Globus pallidus (tissue), 1 donor: ENCODE measurements at places on chromosomes 7 and 10.
A peak's percentile ranks its signal among the peaks of the same experiment; 100 is the strongest.

DNA sequence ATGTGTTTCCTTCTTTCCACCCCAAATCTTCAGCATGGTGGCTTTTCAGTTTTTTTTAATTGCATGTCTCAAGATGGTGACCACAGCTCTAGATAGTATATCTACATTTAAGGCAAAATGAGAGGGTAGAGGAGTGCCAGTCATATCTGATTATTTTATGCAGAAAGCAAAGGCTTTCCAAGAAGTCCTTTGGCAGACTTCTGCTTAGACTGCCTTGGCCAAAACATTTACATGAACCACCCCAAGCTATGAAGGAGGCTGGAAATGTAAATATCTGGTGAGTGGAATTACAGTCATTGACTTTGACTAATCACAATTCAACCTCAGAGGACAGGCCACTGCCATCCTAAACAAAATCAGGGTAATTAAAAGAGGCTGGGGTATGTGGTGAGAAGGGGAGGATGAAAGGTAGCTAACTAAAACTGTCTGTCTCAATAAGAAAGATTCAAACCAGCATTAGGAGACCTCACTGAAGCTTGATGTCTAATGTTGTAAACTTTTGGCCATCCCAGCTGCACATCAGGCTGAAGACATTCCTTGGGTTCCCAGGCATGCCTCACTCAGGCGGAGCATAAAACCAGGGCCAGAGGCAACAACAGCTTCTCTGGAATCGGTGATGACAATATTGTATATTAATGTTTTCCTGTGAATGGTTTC, 53.4 kb downstream of the PPP1R3C start:
- DNase-seq: no peak

DNA sequence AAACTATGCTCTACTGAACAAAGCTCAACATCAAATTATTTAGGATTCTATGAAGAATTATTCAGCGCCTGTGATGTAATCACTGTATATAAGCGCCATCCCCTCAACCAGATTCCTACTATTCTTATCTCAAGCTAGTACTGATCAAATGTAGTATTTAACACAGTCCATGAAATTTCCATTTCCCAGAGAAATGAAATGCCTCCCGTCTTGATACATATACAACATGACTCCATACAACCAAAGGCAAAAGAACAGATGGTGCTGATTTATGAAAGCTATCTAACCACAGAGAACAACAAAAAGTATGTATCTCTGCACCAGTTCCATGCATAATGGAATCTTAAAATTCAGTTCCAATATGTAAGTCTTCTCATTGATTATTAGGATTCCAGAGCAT, 406.1 kb downstream of the PARD3 start:
- DNase-seq: no peak

GRCh38 chr10:111023060-111023459, 53.8 kb upstream of the ADRA2A start:
- DNase-seq: no peak

GRCh38 chr7:94509264-94509886, at the start of gene CASD1:
Gene CASD1, plus strand, starts transcription at chr7:94509809. Its CDS starts 276 bp downstream, at chr7:94510085.
- peak; percentile 70 for DNase-seq

- no peak for DNase-seq
Measured at GRCh38 chr10:62076891-62077290, 175.4 kb downstream of the ARID5B start.

DNA sequence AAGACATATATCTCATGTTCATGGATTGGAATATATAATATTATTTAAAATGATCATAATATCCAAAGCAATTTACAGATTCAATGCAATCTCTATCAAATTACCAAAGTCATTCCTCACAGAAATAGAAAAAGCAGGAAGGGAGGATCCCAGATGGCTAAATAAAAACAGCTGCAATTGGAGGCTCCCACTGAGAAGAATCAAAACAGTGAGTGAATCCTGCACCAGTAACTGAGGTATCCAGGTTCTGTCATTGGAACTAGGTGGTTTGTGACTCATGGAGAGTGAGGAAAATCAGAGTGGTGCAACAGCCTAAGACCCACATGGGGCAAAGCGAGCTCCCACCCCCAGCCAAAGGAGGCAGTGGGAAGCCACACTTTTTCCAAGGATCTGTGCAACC, 128.4 kb downstream of the MTERF1 start:
- no peak for DNase-seq

- no peak for DNase-seq
Measured at GRCh38 chr10:100531761-100532160, 2.1 kb upstream of the NDUFB8 start.

- DNase-seq: no peak
Measured at GRCh38 chr10:47099474-47099873, 188.2 kb downstream of the PTPN20 start.

DNA sequence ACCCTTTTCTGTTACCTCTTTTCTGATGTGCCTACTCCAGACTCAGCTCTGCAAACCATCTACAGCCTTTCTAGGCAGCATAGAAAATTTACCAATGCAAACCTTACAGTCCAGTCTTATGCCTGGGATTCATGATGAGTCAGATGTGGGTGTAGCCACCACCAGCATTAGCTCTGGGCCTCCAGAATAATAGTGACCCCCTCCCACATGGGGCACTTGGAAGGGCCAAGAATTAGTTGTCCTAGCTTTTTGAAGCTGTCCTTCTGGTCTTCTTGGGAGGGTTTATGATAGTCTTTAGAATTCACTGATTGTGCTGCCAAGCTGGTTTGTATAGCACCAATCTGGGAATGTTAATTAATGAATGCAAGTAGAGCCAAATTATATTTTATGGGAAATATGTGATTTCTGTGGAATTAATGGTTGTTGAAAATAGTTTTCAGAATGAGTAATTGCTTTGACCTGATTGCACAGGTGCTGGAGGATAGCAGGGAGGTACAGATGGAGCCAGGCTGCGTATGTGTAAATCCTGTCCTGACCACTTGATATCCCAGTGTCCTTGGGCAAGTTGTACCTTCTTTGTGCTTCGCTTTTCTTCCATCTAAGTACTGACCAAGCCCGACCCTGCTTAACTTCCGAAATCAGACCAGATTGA, 94.8 kb downstream of the CPED1 start:
- DNase-seq: no peak

DNA sequence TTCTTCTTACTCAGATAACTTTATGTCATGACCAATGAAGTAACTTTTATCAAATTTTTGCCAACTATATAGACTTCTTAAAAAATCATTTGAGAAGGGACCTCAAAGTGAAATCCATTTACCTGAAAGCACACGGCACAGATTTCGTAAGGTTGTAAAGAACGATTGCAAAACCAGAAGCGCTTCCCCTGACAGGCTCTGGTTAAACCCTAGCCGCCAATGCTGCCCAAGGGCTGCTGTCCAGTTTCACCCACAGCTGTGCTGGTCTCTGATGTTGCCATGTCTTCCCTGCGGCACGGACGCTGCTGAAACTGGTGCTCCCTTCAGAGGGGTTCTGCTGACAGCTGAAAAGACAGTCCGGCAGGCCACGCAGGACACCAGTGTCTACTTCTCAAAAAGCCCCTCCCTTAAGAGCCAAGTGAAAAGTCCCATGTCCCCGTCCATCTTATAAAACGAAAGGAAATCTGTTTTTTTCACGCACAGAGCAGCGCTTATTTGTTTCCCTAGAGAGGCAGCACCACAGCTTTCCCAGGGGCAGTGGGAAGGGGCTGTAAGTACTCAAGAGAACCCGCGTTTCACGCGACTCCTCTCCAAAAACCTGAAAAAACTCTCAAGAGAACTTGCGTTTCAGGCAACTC, 32.5 kb downstream of the GNA12 start:
- no peak for DNase-seq

- peak; percentile 92 for DNase-seq
Measured at GRCh38 chr10:23120001-23120934, 24.9 kb downstream of the MSRB2 start.

DNA sequence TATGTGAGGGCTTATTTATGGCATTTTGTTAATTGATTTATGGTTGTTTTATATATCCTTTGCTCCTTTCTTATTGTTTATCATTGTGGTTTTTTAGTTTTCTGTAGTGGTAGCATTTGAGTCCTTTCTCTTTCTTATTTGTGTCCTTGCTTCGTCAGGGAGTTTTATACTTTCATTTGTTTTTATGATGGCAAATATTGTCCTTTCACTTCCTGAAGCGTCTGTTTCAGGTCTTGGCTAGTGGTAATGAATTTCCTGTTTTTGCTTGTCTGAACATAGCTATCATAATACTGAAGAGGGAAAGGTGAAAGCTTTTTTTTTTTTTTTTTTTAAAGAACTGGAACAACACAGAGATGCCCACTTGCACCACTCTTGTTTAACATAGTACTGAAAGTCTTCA, 228.2 kb downstream of the ATRNL1 start:
- no peak for DNase-seq

- no peak for DNase-seq
Measured at GRCh38 chr7:70097645-70098044, 499.4 kb downstream of the AUTS2 start.

- no peak for DNase-seq
Measured at GRCh38 chr10:62735464-62736167, 68.9 kb upstream of the ADO start.

GRCh38 chr7:130182990-130183389, 22.2 kb downstream of the TMEM209 start:
- no peak for DNase-seq

- DNase-seq: no peak
Measured at GRCh38 chr10:125120053-125120710, 40.2 kb downstream of the CTBP2 start.

DNA sequence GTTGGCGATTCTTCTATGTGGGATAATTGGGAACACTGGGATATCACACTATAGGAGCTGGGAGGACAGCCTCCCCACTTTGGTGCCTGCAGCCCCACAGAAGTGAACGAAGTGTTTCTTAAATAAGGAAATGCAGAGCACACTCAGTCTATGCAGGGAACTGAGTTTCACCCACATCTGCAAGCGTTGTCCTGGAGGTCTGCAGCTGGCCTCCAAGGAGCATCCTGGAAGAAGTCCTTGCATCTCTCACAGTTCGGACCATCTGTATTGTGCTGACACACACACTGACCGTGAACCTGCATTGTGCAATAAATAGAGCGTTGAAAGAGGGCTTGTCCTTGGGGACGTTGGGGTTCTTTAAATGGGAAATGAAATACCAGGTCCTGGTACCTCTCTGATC, 25.8 kb downstream of the LAMB4 start:
- DNase-seq: no peak

GRCh38 chr7:135878284-135878683, 98.9 kb downstream of the MTPN start:
- no peak for DNase-seq

DNA sequence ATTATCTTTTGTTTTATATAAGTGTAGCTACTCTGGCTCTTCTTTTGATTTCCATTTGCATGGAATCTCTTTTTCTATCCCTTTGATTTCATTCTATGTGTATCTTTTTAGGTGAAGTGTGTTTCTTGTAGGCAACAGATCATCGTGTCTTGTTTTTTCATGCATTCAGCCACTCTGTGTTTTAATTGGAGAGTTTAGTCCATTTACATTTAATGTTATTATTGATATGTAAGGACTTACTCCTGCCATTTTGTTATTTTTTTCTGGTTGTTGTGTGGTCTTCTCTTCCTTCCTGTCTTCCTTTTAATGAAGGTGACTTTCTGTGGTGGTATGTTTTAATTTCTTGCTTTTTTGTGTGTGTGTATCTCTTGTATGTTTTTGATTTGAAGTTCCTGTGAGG, 81.6 kb downstream of the BBS9 start:
- DNase-seq: no peak

DNA sequence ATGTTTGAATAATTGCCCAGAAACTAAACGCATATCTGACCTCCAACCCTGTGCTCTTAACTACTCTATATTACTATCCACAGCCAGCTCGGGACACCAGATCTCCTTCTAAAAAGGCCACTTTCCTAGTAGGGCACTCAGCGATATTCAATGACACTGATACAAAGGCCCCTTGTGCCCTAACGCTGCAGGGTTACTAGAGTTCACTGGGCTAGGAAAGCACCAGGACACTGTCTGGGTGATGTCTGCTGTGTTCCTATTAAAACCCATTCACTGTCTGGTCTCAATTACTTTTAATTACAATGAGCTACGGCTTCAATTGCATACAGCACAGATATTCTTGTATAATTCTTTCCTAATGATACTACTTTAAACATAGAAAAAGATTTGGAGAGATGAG, 91.7 kb downstream of the SORCS1 start:
- peak; percentile 42 for DNase-seq

- no peak for DNase-seq
Measured at GRCh38 chr10:86221442-86222335, 144.9 kb downstream of the GRID1 start.

GRCh38 chr10:58322072-58322834, 12.6 kb upstream of the UBE2D1 start:
- no peak for DNase-seq

- DNase-seq: no peak
Measured at GRCh38 chr10:26242706-26243350, 26.3 kb downstream of the GAD2 start.

DNA sequence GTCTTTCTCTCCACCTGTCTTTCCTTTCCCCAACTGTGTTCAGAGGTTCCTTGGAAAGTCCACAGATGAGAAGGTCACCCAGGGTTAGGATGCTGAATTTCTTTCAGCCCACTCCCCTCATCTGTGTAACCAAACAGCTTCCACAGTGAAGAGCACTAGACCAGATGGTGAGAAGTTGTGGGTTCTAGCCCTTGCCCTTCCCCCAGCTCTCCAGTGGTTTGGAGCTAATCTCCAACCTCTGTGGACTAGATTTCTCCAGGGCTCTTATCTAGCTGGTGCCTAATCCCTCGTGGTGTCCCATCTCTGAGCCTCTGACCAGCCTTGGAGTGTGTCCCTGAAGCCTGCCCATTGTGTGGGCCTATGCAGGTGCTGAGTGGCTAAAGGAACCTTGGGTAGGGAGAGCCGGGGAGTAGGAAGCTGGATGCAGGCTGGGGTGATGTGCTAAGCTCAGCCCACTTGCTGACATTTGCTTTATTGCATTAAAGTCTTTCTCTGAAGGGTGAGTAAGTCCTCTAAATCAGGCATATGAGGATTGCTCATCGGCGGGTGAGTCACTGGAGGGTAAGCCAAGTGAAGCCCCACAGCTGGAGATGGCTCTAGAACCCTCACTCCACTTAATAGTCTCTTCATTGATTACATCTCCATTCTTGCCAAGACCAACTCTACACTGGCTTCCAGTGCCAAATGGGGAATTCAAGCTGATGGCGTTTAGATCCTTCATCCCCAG, 14.9 kb downstream of the DUSP5 start:
- no peak for DNase-seq
